ENCODE measurements at places on chromosomes 4 and X.

GRCh38 chr4:169079942-169080827 is 70.1 kb upstream of the CBR4 start:
- DNase-seq, result peak; percentile 25

DNA sequence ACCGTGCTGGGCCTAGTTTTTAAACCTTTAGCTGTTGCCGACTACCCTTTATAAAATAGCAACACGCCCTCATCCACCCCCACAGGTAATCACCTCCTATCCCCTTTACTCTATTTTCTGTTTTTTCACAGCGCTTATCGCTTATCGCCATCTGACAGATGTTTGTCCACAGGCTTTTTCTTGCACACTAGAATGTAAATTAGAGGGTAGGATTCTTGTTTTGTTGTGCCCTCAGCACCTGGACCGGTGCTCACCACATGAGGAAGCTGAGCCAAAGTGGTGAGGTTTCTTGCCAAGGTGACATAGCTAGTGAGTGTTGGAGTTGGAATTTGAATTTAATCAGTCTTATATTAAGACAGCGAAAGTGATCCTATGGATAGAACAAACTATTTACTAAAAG is 2.9 kb upstream of the RBBP7 start:
- DNase-seq, result peak; percentile 23

GRCh38 chrX:30577362-30577991 is at the start of gene TASL:
TSS of gene TASL (minus strand) at chrX:30577766. CDS start at chrX:30560355, 17,411 bp downstream.
- DNase-seq, result no peak

DNA sequence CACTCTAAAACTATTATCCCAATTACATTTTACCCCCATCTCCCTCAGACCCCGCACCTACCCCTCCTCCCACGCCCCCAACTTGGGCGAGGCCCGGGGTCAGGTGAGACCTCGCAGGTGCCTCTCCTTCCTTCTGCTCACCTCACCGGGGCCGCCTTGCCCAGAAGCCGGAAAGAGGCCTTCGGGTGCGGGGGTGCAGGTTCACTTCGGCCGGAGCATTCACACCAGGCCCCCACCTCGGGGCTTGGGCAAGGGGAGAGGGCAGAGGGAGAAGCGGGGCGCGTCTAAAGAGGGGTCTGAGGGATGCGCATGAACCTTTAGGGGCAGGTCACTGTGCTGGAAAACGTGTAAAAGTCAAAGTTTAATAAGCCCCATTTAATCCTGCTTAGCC is 427 bp downstream of the ZNF182 start:
- no peak for DNase-seq

DNA sequence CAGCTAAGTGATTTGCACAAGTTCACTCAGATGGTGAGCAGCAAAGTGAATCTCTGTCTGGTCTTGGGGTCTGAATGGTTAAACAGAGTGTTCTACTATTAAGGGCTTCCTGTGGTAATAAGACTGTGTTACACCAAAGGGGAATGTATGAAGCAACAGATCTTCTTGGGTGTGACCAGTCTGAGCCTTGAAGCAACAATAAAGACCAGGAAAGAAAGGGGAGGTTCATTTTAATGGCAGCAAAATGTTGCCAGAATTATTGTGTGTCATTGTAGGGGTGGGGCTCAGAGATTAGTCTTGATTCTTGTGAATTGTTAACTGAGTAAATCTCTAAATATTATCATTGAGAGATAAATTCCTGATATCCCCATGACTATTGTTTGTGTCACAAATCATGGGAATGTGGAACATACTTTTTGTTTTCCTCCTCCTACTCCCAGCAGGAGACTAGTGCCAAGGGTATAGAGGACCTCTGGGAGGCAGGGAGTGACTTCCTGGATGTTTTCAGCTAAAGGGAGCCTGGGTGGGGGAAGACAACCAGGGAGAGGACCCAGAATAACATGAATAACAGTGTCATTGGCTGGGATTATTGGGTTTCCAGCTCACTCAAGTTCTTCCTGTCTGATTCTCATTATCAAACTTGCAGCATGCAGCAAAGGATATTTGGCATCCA is 141.4 kb upstream of the PAK3 start:
- DNase-seq, result no peak

DNA sequence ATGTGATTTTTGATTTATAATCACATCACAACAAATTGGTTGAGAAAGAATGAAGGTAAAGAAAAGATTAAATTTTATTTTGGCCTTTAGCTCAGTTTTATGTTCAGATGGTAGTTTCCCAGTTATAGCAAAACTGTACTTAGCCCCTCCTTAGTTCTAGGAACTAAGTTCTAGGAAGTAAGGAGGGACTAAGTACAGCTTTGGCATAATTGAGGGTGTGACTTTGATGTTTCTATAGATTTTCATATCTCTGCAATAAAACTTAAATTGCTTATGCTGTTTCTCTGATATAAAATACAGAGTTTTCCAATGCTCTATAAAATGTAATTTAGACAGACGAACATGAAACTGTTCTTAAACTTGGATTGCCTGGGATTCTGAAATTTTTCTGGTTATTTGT is 46.6 kb upstream of the SLC4A4 start:
- no peak for DNase-seq

DNA sequence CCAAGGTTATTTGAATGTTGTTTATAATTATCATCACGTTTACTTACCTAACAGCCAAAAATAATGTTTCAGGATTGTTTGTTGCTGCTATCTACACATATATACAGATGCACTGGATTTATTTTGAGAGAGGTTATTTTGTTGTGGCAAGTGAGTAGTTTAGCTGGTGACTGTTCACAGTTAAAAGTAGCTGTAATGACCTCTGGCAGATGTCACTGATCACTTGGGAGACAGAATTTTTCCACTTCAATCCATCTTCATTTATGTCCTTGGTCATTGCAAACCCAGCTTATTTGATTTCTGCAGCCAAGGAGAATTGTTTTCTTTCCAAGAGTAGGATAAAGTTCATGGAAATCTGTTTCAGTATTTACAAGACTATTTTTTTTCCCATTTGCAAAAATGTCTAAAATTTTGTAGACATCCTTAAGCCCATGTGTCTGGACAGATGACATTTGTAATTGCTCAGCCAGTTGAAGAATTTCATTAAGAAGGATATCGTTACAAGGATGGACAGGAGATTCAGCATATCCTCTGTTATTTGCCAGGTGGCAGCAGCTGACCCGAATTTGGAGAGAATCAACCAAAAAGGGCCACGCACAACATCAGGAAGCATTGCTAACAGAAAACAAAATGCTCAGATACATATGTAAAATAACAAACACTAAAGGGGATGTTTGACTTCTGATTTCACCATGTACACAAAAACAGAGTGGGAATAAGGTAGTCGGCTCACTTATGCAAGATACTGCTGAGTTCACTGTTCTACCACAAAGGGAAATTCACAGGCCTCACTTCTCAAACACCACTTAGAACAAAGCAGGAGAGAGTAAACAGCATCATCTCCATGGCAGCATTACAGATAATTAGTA is 64.5 kb downstream of the GPRIN3 start:
- no peak for DNase-seq

DNA sequence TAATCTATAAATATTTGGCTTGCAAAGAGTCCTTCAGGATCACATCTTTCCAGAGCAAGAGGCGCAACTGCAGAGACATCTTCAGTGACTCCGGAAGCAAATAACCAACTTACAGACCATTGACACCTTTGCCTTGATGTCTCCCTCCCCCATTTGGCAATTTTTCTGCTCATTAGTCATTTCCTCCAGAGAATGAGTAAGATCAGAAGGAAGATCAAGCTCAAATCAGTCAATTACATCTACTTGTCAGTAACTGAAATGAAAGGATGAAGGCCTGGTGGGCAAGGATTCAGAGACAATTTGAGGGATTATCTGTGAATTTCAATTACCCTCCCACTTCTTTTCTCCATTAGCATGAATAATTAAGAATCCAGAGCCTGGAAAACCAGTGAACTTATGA is 665.6 kb upstream of the CPEB2 start:
- DNase-seq, result peak; percentile 53

DNA sequence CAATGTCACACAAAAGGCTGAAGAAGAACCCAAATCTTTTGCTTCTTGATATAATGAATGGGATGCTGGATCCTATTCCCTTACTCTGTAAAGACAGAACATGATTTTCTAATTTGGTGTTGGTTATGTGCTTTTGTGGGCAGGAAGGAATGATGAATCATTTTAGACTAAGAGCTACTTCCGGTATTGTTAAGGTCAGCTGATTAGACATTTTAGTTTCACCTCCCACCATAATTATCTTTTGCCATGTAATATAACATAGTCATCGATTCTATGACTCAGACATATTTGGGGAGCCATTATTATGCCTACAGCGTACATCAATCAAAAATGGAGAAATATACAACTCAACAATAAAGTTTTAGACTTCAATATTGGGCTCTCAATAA is 265.3 kb downstream of the ZNF674 start:
- DNase-seq, result peak; percentile 78

GRCh38 chr4:185165605-185166063 is 22.6 kb downstream of the SLC25A4 start:
- DNase-seq, result peak; percentile 51

DNA sequence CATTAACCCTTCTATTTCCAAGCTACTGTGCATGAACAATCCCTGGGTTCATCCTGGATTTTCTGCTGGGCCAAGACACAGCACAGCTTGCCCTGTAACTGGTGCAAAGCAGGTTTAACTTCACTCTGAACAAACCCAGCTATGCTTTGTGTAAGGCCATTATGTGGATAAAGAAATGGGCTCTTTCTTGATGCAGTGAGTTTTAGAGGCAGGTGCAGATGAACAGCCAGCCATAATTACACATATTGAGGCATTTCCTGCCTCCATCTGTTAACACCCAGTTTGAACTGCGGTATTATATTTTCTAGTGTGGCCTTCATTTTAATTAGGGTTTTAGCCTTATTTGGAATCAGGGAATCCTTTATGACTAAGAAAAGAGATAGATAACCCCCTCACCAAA is 68.7 kb upstream of the ARX start:
- no peak for DNase-seq

GRCh38 chr4:42711496-42711895 is 54.6 kb upstream of the ATP8A1 start:
- no peak for DNase-seq

DNA sequence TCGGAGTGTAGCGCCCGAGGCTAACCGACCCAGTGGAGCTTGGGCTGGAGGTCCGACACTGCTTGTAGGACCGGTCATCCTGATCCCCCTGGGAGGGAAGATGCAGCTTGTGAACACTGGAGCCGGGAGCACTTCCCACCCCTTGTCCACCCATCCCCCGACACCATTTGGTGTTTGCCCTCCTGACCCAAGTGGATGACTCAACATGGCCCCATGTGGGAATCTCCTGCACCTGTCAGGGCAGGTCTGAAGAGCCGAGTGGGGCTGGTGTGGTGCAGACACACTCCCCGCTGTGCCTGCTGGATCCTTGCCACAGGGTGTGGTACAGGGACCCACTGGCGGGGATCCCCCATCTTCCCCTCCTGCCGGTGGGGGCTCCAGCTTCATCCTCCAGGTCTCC is 90.0 kb upstream of the AFAP1 start:
- peak; percentile 82 for DNase-seq

DNA sequence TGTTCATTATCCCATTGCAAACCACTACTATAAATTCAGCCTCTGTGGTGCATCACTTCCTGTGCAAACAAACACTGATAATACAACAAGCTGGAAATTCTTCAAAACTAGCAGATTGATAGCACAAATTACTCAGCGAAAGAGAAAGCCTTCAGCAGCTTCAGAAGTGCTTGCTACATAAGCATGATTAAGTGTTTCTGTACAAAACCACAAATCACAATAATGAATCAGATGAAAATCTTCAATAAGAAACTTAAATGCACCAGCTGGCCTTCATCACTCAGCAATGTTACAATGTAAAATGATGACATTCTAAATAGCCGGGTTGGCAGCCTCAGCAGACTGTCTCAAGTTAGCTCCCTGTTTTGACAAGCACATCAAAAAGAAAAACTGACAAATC is 262.2 kb downstream of the SPOCK3 start:
- peak; percentile 70 for DNase-seq

- no peak for DNase-seq
Measured at GRCh38 chr4:178693816-178694215, 1251.6 kb upstream of the AGA start.

GRCh38 chr4:169096221-169096620 is 86.2 kb upstream of the CBR4 start:
- no peak for DNase-seq

GRCh38 chr4:96833831-96834230 is 993.9 kb downstream of the PDHA2 start:
- DNase-seq, result peak; percentile 4

GRCh38 chrX:55714161-55714560 is 3.4 kb upstream of the RRAGB start:
- DNase-seq, result no peak

DNA sequence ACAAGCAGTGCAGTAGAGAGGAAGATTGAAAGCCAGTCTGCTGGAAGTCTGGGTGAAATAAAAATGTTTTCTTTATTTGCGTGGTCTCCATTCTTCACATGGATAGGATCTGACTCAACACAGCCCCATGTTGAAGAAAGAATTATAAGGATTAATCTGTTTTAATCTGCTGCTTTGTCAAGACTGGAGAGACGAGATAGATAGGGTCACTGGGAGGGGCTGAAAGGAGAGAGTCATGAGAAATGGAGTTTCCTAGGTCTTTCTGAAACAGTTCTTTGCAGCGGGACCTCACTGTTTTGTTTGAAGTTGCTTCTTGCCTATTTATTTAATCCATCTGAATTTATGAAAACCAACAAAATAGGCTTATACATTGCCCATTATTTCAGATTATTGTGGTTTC is 32.4 kb upstream of the RHOH start:
- DNase-seq, result no peak

DNA sequence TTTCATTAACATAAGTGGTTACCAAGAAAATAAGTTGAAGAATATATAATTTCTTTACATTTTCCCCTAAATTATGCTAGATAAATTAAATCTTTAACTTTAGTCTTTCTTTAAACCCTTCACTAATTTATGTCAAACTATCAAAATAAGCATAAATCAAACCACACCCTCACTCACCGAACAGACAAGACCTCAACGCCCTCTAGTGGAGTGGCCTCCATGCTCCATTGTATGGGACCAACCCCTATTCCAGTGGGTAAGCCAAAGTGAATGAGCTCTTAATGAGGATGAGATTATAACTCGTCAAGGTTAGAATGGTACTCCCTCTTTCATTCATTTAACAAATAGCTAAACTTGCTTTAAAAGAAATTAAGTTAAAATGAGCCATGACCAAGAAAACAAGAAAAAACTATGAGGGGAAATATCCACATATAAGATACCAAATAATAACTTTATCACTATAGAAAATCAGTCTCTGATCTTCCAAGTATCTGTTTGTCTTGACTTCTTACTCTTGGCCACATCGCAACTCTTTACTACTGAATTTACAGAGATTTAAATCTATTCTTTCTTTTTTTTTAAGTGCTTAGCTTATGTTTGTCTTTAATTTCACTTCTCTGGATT is 15.6 kb upstream of the BBS12 start:
- peak; percentile 48 for DNase-seq

- peak; percentile 11 for DNase-seq
Measured at GRCh38 chrX:101619364-101619763, 1.6 kb upstream of the ARMCX6 start.

- DNase-seq, result no peak
Measured at GRCh38 chr4:86554646-86555045, 39.5 kb upstream of the PTPN13 start.
